ENCODE measurements at places on chromosomes 7 and 10. TPM values are rescaled to one million over a fixed set of nuclear protein-coding genes. Genes with fewer than 3 reads are reported as not detected.

Gene EBF3
- total RNA-seq = 0.82 TPM

Gene PURB
- 36.7 TPM for total RNA-seq

Gene CCDC3
- 18.8 TPM for total RNA-seq

Gene GBX1
- total RNA-seq = 0.41 TPM

Gene SCIN
- total RNA-seq = 1.6 TPM

Gene CDNF
- total RNA-seq = 0.82 TPM

DNA sequence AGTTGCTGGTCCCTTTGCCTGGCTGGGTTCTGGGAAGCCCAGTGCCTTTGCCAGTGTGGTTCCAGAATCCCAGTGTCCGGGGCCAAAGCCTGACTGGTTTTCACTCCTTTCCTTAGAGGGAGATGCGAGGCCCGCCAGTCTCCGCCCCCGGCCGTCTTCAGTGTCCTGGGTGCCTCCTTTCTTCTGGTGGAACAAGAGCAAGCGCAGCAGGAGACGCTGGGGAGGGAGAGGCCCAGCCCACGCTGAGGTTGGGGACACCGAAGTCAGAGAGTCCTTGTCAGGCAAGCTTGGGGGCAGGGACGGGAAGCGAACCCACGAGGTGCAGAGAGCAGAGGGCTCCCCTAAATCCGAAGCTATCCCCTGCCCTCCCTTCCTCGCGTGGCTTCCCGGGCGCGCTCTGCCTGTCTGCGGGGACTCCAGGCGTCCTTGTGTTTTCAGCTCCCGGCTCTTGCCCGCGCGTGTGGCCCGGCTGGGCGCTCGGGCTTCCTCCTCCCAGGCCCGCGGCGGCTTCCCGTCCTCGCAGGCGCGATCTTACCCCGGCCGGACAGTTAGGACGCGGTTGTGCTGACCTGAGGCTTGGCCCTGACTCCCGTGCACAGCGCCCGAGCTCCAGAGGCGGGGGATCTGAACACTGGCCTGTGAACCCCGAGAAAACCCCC, 60.6 kb upstream of the UBE3C start:
- peak; percentile 16 for DNase-seq

DNA sequence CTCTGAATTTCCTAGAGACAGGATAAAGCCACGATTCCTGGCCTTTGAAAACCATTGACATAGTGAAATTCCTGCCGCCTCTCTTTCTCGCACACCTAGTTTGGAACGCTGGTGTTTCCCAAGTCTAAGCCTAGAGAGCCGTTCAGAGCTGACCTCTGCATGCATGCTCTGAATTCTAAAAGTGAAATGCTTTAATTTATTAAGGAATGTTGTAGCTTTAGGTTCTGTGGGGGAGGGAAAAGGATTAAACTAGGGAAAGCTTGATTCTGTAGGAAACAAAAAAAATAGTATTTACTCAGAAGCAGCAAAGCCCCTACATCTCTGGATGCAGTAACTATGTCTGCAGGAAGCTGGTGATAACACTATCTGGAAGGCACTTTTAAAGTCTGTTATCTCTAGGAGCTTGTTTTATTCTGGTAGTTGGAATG, 27.3 kb downstream of the PFKP start:
- DNase-seq = no peak

GRCh38 chr7:157357129-157358040, 20.6 kb downstream of the DNAJB6 start:
- no peak for DNase-seq

DNA sequence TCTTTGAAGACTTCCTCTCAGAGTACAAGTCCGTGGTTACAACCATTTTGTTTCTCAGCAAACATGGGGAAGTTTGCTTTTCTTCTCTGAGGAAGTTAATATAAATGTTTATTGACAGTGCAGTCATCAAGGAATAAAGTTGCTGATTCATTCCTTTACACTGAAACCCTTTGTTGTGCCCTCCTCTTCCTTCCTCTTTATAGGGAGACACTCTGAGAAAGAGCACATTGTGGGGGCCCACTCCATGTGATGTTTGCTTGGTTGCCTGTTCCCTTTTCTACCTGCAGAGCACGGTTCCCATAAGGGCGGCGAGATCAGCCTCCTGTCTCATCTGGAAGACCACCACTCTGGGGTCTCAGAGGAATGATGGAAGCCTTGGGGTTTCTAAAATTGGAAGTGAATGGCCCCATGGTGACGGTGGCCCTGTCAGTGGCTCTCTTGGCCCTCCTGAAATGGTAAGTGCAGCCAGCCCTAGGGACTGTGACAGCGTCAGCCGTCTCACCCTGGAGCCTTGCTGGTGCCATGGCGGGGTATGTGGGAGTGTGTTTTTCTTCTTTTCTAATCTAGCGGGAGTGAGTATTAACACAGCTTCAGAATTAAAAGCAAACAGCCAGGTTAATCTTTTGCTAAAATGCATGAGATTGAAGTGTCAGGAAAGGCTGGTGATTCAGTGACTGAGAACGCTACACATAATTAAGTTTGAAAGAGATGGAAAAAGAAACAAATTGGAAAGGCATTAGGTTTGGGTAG, at the start of gene TBXAS1:
Gene TBXAS1 (plus strand): TSS at position 240 of the 750 bp plus-strand sequence. CDS start 127 bp downstream, at position 367.
- DNase-seq = no peak

DNA sequence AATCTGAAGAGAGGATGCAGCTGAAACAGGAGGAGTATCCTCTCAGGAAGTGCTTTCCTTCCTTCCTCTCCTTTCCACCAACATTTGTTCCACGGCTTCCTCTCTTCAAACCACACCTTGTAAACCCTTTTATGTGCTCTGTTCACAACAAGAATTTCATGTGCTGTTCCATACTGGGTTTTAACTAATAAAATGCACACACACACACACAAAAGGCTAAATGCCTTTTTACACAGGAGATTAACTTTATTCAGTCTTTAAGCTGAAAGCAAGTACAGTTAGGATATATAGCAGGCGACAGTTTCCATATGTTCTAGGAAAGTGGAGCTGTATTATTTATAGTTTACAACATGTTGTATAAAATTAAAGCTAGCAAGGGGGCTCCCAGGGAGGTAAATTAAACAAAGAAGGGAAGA, 106.7 kb downstream of the REEP3 start:
- DNase-seq = no peak

All from frontal cortex (tissue), 4 donors.